ENCODE measurements at places on chromosomes 2 and 18.

GRCh38 chr2:8260213-8260612 lies 421.6 kb upstream of the ID2 start:
- DNase-seq = no peak

DNA sequence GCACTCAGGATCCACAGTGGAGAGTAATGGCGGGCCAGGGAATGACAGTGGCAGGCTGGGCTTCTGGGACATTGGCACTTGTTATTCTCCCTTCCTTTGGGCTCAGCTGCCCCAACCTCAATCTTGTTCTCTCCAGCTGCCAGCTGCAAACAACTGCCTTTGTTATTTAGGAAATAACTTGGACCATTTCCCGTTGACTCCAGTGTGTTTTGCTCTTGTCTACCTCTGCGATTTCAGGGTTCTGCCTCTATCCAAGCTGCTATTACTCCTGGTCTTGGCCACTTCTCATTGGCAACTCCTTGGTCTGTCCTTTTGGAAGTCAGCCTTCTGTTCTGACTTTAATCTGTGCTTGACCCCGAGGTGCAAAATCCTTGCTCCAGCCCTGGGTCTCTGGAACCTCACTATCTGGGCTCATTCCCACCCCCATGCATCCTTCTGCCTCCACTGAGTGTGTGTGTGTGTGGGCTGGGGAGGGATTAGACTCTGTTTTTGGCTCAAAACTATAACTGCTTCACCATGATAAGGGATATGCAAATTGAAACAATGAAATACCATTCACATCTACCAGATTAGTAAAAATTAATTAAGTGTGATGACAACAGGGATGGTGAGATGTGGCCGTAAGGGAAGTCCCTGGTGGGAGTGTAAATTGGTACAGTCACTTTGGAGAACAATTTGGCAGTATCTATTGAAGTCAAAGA lies 134.1 kb upstream of the CXCR4 start:
- DNase-seq = no peak

DNA sequence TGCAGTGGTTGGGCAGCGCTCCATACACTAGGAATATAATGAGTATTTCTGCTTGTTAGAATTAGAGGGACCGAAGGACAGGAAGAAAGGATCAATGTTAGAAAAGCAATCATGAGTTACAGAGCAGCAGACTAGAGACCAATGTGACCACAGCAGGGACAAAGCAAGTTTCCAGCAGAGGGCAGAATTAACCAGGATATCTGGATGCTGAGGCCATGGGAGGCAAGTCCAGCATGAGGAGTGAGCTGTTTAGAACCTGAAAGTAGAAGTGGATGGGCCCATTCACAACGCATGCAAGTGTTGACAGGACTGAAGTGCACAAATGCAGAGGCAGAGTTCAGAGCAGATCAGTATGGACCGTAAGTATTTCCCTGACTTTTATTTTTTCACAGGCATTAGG lies 910.4 kb upstream of the GYPC start:
- DNase-seq = peak; percentile 35

DNA sequence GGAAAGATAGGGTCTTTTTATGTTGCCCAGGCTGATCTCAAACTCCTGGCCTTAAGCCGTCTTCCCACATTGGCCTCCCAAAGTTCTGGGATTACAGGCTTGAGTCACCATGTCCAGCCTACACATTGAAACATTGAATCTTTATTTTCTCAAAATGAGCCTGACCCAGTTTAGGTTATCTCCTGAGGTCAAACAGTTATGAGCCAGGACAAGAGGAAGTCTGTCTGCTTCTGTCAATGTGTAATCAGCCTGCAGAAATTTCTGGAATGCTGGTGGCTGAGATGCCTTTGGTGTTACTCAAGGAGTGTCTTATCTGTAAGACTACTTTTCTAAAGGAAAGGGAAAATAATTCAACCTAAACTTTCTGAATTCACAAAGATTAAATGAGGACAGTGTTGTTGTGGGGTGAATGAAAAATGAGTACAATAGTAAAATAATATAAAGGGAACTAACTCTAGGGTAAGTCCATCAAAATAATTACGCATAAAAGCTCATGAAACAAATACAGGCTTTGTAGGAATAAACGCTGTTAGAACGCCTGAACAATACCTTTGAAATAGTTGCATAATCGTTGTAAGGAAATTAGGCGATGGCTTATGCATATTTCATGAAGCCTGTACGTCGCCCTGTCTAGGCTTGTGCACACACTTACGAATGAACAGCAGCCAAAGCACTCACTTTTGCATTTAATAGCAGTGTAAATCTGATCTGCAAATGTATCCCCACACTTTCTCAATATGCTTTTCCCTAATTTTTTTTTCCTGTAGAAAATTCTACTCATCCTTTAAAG lies 260.8 kb downstream of the RDH14 start:
- peak; percentile 76 for DNase-seq

DNA sequence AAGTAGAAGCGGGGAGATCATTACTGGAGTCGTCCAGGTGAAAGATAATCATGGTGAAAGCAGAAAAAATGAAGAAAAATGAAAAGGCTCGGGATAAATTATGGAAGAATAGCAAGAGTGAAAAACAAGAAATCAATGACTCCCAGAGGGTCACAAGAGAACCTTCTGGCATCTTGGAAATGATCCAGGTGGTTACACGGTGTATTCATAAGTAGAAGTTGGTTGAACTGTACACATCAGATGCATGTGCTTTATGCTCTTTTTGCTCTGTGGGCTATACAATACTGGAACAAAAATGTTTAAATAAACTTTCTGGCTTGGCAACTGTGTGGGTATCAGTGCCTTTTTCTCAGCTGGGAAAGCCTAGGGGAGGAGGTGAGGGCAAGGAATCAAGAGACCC lies 348.9 kb downstream of the RND3 start:
- no peak for DNase-seq

GRCh38 chr18:74172697-74173433 lies 24.5 kb downstream of the TIMM21 start:
- DNase-seq = no peak

GRCh38 chr2:40820319-40820718 lies 368.4 kb upstream of the SLC8A1 start:
- DNase-seq = no peak

GRCh38 chr2:231170055-231170454 lies 28.4 kb upstream of the ARMC9 start:
- DNase-seq = no peak
